ENCODE measurements at places on chromosomes 11 and 22. TPM values are rescaled to one million over a fixed set of nuclear protein-coding genes. Genes with fewer than 3 reads are reported as not detected.

GRCh38 chr22:41009222-41009948 lies 58.2 kb downstream of the RBX1 start:
- DNase-seq = no peak

Gene TOB2
- total RNA-seq = 55.2 TPM

GRCh38 chr11:117818041-117818873 lies 6.3 kb downstream of the FXYD2 start:
- DNase-seq = no peak

- DNase-seq = no peak
Observed at GRCh38 chr11:91686281-91686680, 538.3 kb upstream of the FAT3 start.

GRCh38 chr11:130523609-130524008 lies 75.2 kb downstream of the ADAMTS15 start:
- no peak for DNase-seq

- no peak for DNase-seq
Observed at GRCh38 chr11:125078016-125078415, 14.9 kb downstream of the SLC37A2 start.

- no peak for DNase-seq
Observed at GRCh38 chr11:61163714-61164605, 2.7 kb upstream of the VPS37C start.

Gene ZNRF3
- 12.2 TPM for total RNA-seq

GRCh38 chr11:60951904-60952741 lies at the start of gene SLC15A3:
Gene SLC15A3 (minus strand): TSS chr11:60952176. CDS start chr11:60951551, 625 bp downstream.
- DNase-seq = no peak

DNA sequence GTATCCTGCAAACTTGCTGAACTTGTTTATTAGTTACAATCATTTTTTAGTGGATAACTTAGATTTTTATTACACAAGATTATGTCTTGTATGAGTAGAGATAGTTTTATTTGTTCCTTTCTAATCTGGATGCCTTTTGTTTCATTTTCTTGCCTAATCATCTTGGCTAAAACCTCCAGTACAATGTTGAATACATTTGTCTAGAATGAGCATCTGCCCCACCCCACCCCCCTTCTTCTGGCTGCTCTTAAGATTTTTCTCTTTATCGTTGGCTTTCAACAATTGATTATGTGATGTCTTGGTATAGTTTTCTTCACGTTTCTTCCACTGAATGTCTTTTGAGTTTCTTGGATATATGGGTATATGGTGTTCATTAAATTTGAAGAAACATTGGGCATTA lies 37.3 kb upstream of the TUB start:
- no peak for DNase-seq

Data from HCT116 (cell line).